Activated CD4-positive, alpha-beta T cell treated with anti-CD3 and anti-CD28 coated beads, Interleukin-2, amount 10 ng/mL, durations not matched to agents 24 days and 14 days (primary cell): ENCODE measurements at places on chromosomes 2 and 18. TPM values are rescaled to one million over a fixed set of nuclear protein-coding genes. Genes with fewer than 3 reads are reported as not detected.

The OTX1 gene
- total RNA-seq = not detected in 2 replicates

GRCh38 chr18:48921305-48922225, 29.2 kb downstream of the SMAD7 start:
- no peak overlapping the region for H3K27ac ChIP-seq
- H3K4me1 ChIP-seq = peaks cover 57% of the 10 kb centered on the region
- H3K27me3 ChIP-seq = no peaks in the 10 kb centered on the region
- no peak overlapping the region for H3K4me3 ChIP-seq
- H3K36me3 ChIP-seq = peaks cover 41% of the 10 kb centered on the region

The G6PC2 gene
- not detected in 2 replicates for total RNA-seq

- H3K27me3 ChIP-seq = no peaks in the 10 kb centered on the region
- no peak overlapping the region for H3K27ac ChIP-seq
- H3K4me1 ChIP-seq = no peaks in the 10 kb centered on the region
- no peaks in the 10 kb centered on the region for H3K36me3 ChIP-seq
- DNase-seq = peak; percentile 84
- H3K4me3 ChIP-seq = no peak overlapping the region
These were observed 19.5 kb downstream of the SLC25A52 start for GRCh38 chr18:31741097-31741735.

- peaks cover 10% of the 10 kb centered on the region for H3K36me3 ChIP-seq
- H3K4me3 ChIP-seq = no peak overlapping the region
- no peaks in the 10 kb centered on the region for H3K27me3 ChIP-seq
These were observed 4.5 kb downstream of the RTN4 start for GRCh38 chr2:55045780-55046179.

GRCh38 chr2:218733171-218734021, 22.8 kb downstream of the TTLL4 start:
- H3K36me3 ChIP-seq = peaks cover 36% of the 10 kb centered on the region
- H3K27me3 ChIP-seq = no peaks in the 10 kb centered on the region
- peak; percentile 83 for DNase-seq
- peaks cover 34% of the 10 kb centered on the region for H3K4me1 ChIP-seq

- H3K4me3 ChIP-seq = no peak overlapping the region
- H3K27me3 ChIP-seq = peaks cover 6% of the 10 kb centered on the region
- DNase-seq = peak; percentile 21
- no peak overlapping the region for H3K27ac ChIP-seq
- H3K4me1 ChIP-seq = no peaks in the 10 kb centered on the region
- H3K36me3 ChIP-seq = no peaks in the 10 kb centered on the region
These were observed 188.7 kb upstream of the TWIST2 start for GRCh38 chr2:238659231-238659630.

- H3K4me3 ChIP-seq = no peak overlapping the region
- no peak for DNase-seq
- H3K27ac ChIP-seq = no peak overlapping the region
- H3K36me3 ChIP-seq = no peaks in the 10 kb centered on the region
- peaks cover 1% of the 10 kb centered on the region for H3K27me3 ChIP-seq
- H3K4me1 ChIP-seq = no peaks in the 10 kb centered on the region
These were observed 24.0 kb downstream of the SERPINB7 start for GRCh38 chr18:63799189-63799588.

The FOXI3 gene
- total RNA-seq = not detected in 2 replicates

- H3K4me3 ChIP-seq = peak overlapping the region; percentile 8
- peaks cover 15% of the 10 kb centered on the region for H3K4me1 ChIP-seq
- H3K36me3 ChIP-seq = no peaks in the 10 kb centered on the region
- peaks cover 1% of the 10 kb centered on the region for H3K27me3 ChIP-seq
These were observed 32.2 kb downstream of the IKZF2 start for GRCh38 chr2:213119061-213119809.

- peaks cover 79% of the 10 kb centered on the region for H3K4me1 ChIP-seq
- peak overlapping the region; percentile 90 for H3K27ac ChIP-seq
- peaks cover 28% of the 10 kb centered on the region for H3K36me3 ChIP-seq
- peak overlapping the region; percentile 29 for H3K4me3 ChIP-seq
These were observed 8.1 kb upstream of the WIPF1 start for GRCh38 chr2:174605687-174606086.

The ANTXR1 gene
- 0.09 TPM in 1 of 2 replicates, not detected in the other for total RNA-seq
